BJ (cell line): ENCODE measurements at places on chromosomes 6 and 20. TPM values are rescaled to one million over a fixed set of nuclear protein-coding genes. Genes with fewer than 3 reads are reported as not detected.

ISM1 gene
- 0.12 and 0.25 TPM in 2 replicates for polyA plus RNA-seq

C20orf141 gene
- 0.12 TPM in 1 of 2 replicates, not detected in the other for polyA plus RNA-seq

PRDM13 gene
- polyA plus RNA-seq, result not detected in 2 replicates

DNA sequence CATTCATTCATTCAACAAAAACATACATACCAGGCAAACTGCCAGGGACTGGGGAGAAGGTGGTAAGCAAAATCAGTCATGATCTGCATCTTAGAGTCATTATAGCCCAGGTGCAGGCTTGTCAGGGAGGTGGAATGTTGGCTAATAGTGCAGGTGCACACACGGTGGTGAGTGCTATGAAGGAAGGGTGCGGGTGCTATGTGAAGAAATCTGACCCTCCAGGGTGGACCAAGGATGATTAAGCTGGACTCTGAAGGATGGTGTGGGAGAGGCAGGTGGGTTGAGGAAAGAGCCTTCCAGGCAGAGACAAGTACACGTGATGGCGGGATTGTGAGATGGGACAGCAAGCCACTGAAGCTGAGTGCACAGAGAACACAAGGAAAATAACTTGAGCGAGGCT lies 77.4 kb downstream of the B3GAT2 start:
- DNase-seq, result no peak

- DNase-seq, result no peak
Measured at GRCh38 chr6:169577974-169578373, 123.9 kb downstream of the WDR27 start.

DNA sequence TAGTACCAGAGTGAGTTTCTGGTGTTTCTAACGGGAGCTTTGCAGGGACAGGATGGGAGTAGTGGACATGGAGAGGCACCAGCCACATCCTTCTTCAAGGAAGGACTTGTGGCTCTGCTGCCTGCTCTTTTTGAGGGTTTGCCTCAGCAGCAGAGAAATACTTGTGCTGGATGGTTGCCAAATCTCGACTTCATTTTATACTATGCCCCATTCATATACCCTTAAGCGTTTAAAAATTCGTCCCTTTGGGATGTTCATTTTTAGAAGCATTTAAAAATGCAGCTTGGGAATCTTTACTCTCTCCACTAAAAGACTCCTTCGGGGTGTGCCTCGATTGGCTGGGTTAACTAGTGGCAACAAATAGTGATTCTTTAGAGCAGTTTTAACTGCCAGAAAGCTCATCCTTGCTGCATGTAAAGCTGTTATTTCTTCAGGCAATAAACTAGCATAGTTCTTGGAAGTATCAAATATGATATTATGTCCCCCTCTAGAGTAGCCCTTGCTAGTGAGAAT lies 126.5 kb upstream of the B3GAT2 start:
- DNase-seq, result no peak

DNA sequence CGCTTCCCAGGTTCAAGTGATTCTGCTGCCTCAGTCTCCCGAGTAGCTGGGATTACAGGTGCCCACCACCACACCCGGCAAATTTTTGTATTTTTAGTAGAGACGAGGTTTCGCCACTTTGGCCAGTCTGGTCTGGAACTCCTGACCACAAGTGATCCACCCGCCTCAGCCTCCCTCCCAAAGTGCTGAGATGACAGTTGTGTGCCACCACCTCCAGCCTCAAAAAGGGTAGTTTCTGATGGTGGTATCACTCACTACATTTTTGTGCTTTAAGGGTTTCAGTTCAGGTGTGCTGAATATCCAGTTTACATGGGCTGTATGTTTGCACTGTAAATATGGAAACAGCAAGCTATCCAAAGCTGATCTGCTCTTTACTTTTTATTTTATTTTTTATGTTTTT lies 12.1 kb upstream of the ADGRG6 start:
- no peak for DNase-seq

- no peak for DNase-seq
Measured at GRCh38 chr20:62929051-62929538, 2.8 kb upstream of the DIDO1 start.

- no peak for DNase-seq
Measured at GRCh38 chr20:50595433-50595895, 85.3 kb downstream of the PTPN1 start.
